Esophagus muscularis mucosa (tissue), 4 donors: ENCODE measurements at places on chromosomes 13 and 19. TPM values are rescaled to one million over a fixed set of nuclear protein-coding genes. Genes with fewer than 3 reads are reported as not detected.

DNA sequence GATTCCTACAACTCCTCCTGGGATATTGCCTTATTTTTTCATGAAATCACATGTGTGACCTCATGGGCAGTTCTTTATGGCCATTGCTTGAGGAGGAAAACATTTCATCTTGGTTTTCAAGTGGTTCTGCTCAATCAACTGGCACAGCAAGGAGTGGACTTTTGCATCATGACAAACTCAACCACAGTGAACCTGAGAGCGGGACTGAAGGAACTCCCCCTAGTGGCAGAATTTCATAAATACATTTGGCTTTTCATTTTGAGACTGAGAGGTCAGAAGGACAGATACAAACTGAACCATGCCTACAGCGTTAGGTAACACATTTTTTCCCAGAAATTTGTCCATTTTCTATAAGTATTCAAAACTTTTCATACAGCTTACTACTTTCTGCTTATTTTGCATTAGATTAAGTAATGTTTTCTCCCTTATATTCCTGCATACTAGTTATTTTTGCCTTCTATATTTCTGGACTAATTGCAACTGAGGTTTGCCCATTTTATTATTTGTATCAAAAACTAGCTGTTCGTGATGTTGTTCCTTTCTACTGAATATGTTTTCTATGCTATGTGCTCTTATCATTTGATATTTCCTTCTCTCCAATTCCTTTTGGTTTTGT is 13.4 kb upstream of the SIGLEC12 start:
- H3K27me3 ChIP-seq, result peaks cover 37% of the 10 kb centered on the region
- peak; percentile 70 for DNase-seq
- no peaks in the 10 kb centered on the region for H3K36me3 ChIP-seq

GRCh38 chr13:113086031-113086750 is 19.4 kb upstream of the F7 start:
- H3K27ac ChIP-seq, result no peak overlapping the region
- no peak for DNase-seq
- peaks cover 10% of the 10 kb centered on the region for H3K4me1 ChIP-seq
- H3K27me3 ChIP-seq, result no peaks in the 10 kb centered on the region
- no peak overlapping the region for H3K4me3 ChIP-seq

- peaks cover 20% of the 10 kb centered on the region for H3K4me1 ChIP-seq
- DNase-seq, result no peak
- H3K27ac ChIP-seq, result no peak overlapping the region
These were observed 66.7 kb downstream of the ATP11A start for GRCh38 chr13:112756511-112756966.

DNA sequence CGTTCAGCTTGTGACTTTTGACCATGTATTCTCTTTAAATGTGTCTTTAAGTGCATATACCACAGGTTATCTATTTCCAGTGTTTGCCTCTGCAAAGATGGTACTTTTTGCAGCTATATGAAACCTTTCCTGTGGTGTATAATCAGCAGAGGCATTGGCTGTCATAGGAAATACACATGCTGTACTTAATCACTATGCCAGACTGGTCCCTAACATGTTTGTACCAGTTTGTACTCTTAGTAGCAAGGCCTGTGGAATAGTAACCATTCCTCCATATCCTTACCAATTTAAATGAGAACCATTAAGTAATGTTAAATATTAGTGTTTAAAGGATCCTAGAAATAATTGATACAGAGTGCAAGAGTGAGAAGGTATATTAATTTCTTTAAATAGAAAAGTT is 69.8 kb downstream of the CDK8 start:
- peak overlapping the region; percentile 50 for H3K27ac ChIP-seq
- H3K27me3 ChIP-seq, result no peaks in the 10 kb centered on the region
- no peak overlapping the region for H3K4me3 ChIP-seq
- H3K4me1 ChIP-seq, result peaks cover 6% of the 10 kb centered on the region

DNA sequence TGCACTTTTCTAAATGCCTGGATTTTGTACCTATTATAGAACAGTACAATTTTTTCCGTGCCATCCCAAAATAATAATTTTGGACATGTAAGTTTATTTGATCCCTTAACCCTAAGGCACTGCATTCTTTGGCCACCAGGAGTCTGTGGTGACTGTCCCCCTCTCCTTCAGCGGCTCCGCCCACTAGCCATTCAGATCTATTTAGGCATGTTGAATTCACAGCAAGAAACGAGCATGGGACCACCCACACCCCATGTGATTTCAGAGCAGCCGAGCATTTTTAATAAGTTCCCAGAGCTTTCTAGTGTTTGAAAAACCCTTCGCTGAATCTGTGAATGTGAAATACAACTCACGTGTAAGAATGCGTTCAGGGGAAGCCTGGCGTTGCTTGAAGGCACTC is 567.5 kb downstream of the MYO16 start:
- no peaks in the 10 kb centered on the region for H3K36me3 ChIP-seq
- H3K27me3 ChIP-seq, result no peaks in the 10 kb centered on the region
- no peaks in the 10 kb centered on the region for H3K4me1 ChIP-seq
- no peak for DNase-seq
- no peak overlapping the region for H3K4me3 ChIP-seq
- H3K27ac ChIP-seq, result no peak overlapping the region

The FAM83E gene
- 0.69 TPM for total RNA-seq

The ARHGAP45 gene
- total RNA-seq, result 24.1 TPM

The TMEM150B gene
- total RNA-seq, result 1.8 TPM
